ENCODE measurements at places on chromosomes 16 and 17.

DNA sequence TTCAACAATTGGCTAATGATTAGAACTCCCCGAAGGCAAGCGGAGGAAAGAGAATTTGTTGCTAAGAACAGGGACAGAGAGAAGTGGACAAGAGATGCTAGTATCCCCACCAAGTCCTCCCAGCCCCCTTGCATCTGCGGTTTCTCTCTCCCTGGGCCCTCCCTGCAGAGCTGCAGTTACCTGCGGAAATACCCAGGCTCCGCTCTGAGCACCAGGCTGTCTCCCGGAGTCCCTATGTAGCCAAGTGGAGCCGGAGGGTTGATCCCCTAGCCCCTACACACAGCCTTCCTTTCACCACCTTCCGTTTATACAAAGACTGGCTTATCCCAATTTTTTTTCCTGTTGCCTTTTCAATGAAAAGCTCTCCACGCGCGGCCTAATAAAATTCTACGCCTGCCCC is 834.4 kb downstream of the KCNJ2 start:
- DNase-seq: no peak

DNA sequence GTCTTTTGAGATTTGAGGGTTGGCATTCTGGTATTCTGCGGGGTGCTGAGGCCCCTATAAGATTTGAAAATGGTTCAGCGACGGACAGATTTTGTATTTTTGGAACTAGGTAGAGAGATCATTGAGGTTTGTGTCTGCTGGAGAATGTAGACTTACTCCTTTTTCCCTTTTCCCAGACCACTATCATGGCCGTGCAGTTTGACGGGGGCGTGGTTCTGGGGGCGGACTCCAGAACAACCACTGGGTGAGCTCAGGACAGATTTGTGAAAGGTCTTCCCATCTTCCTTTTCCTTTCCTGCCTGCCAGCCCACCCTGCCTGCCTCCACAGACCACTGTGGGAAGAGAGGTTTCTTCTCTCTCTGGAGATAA is 572 bp downstream of the PSMB6 start:
- DNase-seq: no peak

- DNase-seq: no peak
Measured at GRCh38 chr17:73291260-73291801, 20.5 kb downstream of the CDC42EP4 start.

DNA sequence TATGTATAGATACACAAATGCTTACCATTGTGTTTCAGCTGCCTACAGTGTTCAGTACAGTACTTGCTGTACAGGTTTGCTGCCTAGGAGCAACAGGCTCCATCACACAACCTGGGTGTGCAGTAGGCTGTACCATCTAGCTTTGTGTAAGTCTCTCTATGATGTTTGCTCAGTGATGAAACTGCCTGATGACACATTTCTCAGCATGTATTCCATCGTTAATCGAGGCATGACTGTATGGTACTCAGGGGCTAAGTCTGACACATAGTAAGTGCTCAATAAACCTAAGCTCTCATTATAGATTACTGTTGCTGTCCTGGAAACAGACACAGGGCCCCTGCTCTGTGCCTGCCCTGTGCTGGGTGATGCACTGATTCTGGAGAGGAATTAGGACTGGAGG is 18.1 kb downstream of the KCNJ12 start:
- no peak for DNase-seq
